Ureter (tissue), 1 donor: ENCODE measurements at places on chromosomes 4 and X.

DNA sequence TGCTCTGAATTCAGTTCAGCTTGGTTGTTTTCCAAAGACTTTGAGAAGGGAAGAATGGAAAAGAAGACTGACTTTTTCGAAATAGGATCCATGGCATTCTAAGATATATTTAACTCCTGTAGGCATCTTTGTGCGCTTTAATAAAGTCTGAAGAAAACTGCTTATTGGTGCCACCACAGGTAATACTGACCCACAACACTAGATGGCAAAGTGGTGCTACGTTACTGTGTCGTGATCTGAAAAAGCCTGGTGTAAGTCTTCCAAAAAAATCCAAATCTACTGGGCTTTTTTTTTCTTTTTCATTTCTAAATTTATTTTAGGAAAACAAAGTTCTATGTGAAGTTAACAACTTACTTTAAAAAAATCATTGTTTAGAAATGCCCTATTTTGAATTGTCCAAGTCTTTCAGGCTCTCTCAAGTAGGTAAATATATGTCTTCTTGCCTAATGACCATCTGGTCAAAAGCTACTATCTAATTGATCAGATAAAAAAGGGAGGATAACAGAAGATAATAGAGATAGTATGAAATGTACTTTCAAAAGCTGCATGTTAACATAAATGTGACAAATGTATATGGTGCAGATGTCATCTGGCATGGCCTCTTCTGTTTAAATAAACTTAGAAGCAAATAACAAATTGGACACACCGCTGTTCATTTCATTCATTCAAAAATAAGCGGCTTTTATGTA lies 47.0 kb upstream of the MID1IP1 start:
- no peak for DNase-seq

- no peak for DNase-seq
Measured at GRCh38 chr4:21113496-21114223, 413.4 kb downstream of the PACRGL start.

- DNase-seq = no peak
Measured at GRCh38 chrX:121260596-121261240, 213.3 kb downstream of the GLUD2 start.

GRCh38 chr4:14700544-14700943 lies 301.7 kb upstream of the CPEB2 start:
- DNase-seq = no peak

DNA sequence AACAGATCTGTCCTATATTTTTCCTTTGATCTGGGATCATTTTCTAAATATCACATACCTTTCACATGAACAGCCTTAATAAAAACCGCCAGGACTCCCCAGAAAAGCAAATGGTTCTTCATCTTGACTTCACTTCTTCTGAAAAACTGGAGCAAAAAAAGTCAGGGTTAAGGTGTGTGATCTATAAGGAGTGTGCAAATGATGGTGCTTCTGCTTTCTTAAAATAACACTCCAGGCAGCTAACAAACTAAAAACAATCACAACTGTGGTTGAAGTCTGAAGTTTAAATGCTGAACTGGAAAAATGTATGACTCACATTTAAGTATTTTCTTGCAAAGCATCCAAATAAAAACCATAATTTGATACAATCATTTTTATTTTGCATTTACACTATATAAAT lies at the start of gene JCHAIN:
JCHAIN (minus strand) TSS at position 140 of the 400 bp plus-strand sequence; CDS start at position 122, 18 bp downstream.
- no peak for DNase-seq

DNA sequence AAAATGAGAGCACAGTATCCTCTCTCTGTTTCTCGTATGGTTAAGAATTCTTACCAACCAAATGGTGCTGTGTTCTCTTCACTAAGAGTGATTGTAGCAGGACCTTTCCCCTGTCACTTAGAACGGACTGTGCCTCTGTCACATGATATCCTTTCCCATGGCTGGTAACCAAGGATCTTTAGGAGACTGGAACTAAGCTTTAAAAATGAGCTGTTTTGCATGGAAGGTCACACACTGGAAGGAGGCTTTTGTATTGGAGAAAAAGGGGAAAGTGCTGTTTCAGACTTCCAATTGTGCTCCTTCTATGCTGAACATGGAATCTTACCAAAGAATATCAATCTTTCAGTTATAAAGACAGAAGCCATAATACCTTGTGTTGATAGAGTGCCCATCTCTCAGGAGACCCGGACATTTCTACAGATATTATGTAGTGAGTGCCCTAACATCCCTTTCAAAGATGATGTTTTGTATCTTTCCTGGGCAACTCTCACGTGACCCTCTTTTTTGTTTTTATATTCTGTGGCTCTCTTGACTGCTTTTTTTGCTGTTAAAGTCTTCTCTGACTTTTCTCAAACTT lies 148.6 kb downstream of the SLC4A4 start:
- DNase-seq = no peak

DNA sequence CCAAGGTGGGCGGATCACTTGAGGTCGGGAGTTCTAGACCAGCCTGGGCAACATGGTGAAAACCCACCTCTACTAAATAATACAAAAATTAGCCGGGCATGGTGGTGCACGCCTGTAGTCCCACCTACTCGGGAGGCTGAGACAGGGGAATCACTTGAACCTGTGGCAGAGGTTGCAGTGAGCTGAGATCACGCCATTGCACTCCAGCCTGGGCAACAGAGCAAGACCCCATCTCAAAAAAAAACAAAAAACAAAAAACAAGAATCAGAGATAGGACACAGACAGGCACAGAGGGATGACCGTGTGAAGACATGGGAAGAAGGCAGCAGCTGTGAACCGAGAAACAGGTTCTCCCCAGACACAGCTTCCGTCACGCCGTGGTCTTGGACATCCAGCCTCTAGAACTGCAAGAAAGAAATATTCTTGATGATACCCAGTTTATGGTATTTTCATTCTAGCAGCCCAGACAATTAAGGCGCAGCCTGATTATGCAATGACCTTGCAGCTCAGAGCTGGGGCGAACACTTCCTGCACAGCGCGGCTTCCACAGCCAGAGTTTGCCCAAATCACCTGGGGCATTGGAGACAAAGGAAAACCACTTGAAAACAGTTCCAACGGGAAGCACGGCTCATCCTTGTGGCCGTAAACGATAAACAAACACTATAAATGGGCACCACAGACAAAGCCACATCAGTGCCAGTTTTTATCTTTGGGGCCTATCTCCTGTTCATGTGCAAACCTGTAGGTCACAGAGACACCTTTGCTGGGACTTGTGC lies 4.2 kb upstream of the ARSD start:
- no peak for DNase-seq

DNA sequence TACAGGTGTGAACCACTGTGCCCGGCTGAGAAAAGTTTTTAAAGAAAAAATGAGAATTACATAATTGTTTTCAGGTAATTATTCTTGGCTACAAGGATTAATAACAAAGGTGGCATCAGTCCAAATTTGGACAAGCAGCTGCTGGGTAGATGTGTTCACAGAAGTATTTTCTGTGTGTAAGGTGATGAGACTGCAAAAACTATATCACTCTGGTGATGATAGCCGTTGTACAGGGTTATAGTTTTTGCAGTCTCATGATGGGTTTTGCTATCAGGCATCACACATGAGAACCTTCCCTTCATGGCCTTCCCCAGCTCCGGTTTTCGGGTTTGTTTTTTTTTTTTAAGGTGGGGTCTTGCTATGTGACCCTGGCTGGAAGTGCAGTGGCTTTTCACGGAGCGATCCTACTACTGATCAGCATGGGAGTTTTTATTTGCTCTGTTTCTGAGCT lies 5.1 kb upstream of the SLC10A3 start:
- no peak for DNase-seq

DNA sequence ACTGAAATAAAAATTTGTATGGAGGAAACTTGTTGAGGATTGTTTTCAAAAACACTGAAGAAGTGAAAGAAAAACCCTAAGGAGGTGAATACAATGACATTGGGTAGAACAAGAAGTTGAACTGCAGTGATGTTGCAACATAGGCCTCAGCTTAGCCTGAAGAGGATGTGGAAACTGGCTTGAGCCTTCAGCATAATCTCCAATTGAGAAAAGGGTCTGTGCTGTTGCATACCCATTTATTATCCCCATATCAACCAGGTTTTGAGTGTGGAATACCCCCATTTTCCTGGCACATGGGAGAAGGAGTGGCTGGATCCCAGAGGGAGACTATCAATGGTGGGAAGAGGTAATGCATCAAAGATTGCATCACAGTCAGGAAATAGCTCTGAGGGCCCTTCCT lies 695.0 kb upstream of the HS3ST1 start:
- no peak for DNase-seq

DNA sequence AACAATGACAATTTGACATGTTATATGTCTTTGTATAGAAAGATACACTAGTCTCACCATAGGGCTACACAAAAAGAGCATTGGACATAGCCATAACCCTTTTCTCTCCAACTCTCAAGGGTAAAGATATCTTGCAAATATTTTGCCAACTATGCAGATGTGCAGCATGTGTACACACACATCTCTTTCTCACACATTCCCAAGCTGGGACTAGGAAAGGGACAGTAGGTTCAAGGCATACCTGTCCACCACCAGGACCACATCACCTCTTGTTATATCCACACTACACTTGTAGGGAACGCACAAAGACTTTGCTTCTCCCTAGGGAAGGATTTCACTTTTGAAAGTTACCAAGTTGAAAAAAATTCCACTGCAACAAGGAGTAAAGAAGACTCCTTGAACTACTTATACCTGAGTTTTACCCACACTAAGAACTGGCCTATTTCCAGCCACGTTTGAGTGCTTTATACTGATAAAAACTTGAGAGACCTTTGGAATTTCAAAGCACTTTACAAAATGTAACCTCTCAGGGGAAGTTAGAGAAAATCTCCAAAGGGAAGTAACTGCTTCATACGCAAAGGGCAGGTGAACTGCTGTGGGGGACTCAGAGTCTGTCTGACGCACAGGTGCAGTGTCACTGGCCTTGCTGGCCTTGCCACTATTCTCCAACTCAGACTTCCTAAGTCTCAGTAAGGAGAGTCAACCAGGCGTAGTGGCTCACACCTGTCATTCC lies 36.9 kb downstream of the NR3C2 start:
- DNase-seq = no peak

DNA sequence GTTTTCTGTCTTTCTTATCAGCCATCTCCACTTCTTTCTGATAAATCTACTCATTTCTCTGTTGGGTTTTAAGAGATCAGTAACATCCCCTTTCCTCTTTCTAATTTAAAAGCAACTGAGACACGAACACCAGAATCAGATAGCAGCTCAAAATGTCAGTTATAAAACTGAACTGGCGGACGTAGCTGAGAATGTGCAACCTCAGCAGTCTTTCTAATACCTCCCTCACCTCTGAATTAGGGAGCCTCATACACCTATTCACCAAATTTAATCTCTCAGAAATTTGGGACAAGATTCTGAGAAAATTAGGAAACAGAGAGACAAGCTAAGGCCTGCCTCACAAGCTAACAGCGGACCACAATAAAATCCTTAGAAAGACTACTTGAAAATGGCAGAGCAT lies 52.0 kb upstream of the ACSL4 start:
- DNase-seq = no peak

DNA sequence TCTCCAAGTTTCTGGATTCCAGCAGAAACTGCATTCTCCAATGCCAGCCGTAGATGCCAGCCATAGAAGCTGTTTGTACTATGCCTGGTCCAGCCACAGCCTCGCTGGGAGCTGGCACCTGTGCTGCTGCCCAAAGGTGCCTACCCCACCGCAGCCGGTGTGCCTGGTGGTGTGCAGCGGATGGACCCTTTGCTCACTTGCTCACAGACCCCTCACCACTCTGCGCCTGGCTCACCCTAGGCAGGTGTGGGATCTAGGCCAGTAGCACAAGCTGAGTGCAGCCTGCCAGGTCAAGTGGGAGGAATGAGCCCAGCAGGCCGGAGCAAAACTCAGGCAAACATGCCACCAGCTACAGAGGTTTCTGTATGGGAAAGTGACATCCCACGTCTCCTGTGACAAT lies 463.2 kb downstream of the ADGRL3 start:
- no peak for DNase-seq

DNA sequence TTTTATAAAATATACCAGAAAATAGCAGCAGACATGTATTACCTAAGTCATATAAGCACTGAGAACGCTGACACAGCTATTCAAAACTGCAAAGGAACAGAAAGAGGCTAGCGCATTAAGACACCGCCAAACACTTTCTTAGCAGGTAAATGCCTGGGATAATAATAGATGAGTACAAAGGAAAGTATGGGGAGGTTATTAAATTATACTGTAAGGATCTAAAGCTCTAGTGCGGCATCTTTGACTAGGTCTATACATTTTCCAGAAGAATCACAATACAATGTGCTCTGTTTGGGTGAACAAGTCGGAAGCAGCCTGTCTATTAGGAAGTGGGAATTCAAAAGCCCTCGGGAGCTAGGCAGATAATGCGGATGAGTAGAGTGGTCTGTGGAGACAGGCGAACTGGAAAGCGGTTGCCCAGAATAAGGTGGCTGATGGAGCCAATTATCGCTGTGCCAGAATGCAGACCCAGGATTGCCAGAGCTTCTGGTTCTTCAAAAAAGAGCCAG lies 443.6 kb upstream of the TENM3 start:
- no peak for DNase-seq

DNA sequence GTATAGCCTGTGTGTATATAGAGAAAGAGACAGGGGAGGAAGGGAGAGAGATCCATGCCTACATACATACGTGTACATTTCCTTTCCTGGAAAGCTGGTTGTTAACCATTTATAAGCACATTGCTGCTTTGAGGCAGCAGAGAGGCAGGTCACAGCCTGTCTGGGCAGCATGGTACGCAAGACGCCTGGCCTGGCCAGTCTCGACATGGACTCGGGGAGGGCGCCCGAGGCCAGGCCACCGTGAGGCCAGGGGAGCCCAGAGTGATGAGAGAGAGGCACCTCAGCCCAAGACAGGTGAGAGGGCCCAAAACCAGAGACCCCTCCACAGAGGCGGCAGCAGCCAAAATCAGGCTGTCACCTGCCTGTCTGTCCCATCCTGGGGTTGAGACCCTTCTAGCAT lies 3.9 kb downstream of the TREX2 start:
- no peak for DNase-seq

DNA sequence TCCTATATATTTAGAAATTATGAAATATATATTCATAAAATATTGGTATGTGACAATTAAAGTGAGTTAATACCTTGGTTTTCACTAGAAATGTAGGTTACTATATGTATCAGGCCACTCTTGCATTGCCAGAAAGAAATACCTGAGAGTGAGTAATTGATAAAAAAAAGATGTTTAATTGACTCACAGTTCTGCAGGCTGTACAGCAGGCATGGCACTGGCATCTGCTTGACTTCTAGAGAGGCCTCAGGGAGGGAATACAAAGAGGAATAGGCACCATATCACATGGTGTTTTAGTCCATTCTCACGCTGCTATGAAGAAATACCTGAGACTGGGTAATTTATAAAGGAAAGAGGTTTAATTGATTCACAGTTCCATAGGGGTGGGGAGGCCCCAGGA lies 1560.6 kb downstream of the STIM2 start:
- DNase-seq = no peak

GRCh38 chrX:23637187-23637586 lies 30.1 kb upstream of the PRDX4 start:
- DNase-seq = no peak
